ENCODE measurements at places on chromosomes 7 and 10.

DNA sequence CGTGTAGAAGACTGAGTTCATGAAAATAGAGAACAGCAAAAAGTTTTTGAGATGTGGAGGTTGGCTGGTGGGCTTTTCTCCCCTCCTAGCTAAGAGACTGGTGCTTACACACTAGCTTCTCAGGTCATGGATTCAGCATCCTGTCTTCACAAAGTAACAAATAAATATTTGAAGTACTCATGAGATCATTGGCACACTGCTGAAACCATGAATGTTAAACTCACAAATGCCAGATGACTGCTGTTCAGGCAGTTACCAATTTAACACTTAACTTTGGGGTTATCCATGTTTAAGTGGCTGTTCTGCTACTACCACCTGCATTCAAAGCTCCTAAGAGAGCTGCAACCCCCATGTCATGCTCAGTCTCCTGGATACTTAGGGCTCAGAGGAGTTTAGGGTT lies 119.0 kb upstream of the BET1 start:
- DNase-seq, result no peak

GRCh38 chr7:6221340-6222319 lies 50.8 kb downstream of the CYTH3 start:
- DNase-seq, result no peak

GRCh38 chr7:82305347-82306005 lies 138.1 kb downstream of the CACNA2D1 start:
- DNase-seq, result no peak

- DNase-seq, result no peak
Measured at GRCh38 chr7:147516391-147516790, 1074.2 kb upstream of the C7orf33 start.

GRCh38 chr10:26887611-26888215 lies 27.0 kb upstream of the ABI1 start:
- no peak for DNase-seq

- no peak for DNase-seq
Measured at GRCh38 chr10:24981161-24981710, 28.8 kb upstream of the PRTFDC1 start.

DNA sequence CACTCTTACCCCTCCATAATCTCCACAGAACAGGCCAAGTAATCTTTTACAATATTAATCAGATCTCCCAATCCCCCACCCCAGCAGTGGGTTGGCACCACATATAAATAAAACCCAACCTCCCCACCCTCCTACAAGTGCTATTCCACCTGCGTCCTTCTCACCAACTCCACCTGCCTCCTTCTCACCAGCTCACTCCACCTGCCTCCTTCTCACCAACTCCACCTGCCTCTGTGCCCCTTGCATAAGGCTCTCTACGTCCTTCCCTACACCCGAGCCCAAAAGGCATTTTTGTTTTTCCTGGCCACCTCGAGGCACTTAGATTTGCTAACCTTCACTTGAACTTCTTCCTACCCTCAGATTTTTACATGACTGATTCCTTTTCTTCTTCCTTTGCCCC lies 89.7 kb downstream of the ATE1 start:
- DNase-seq, result no peak

- DNase-seq, result no peak
Measured at GRCh38 chr7:122262246-122262645, 42.3 kb downstream of the FEZF1 start.

DNA sequence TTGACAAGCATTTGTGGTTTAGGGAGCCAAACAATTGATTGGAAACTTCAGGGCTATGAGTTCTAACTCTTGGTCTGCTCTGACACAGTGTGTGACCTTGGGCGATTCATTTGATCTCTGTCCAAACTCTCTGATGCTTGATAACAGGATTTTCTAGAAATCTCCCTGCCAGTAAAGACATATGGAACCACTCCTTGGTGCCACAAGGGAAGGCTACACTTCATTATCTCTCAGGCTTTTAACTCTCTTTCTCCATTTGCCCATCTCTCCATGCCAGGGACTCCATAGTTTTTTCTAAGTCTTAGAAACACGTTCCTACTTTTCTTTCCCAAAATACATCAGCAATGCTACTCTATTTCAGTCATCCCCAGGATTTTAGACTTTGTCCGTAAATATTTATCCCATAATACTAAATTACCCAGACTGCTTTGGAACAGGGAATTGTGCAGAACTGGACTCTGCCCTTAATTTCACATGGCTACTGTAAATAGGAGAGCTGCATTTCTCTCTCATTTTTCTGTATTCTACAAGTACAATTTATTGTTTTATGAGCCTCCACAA lies 488.2 kb downstream of the SUGCT start:
- DNase-seq, result no peak

- no peak for DNase-seq
Measured at GRCh38 chr10:114376523-114376922, 27.8 kb downstream of the AFAP1L2 start.

DNA sequence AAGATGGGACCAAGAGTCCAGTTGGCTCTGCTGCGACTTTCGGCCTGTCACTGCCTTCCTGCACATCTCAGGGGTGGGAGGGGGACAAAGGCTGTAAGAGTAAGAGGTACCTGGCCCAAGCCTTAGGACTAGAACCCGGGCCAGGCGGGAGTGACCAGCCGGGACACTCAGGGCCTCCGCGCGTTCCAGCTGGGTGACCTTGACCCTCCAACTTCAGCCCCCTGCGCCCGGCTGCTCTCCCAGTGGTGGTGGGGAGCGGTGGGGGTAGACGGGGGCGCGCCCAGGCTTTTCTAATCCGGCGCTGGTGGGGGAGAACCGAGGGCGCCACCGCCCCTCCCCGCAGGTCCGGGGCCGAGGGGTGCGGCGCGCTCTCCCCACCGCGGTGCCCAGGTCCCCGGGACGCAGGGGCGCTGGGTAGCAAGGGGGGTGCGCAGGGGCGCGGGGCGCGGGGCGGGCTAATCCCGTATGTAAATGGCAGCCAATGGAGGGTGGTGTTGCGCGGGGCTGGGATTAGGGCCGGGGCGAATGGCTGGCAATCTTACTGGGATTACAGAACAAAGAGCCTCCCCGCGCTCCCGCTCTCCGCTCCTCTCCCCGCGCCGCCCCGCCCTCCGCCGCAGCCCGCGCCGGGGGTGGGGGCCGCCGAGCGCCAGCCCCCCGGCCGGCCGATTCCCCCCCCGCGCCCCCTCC lies at the start of gene GTF2IRD1:
GTF2IRD1 (plus strand) TSS at position 585 of the 690 bp plus-strand sequence. CDS start 54,175 bp downstream, outside the sequence.
- DNase-seq, result peak; percentile 30

GRCh38 chr10:128083191-128083895 lies 42.9 kb downstream of the MKI67 start:
- DNase-seq, result no peak

GRCh38 chr10:35379226-35380137 lies 43.2 kb downstream of the CCNY start:
- DNase-seq, result no peak

DNA sequence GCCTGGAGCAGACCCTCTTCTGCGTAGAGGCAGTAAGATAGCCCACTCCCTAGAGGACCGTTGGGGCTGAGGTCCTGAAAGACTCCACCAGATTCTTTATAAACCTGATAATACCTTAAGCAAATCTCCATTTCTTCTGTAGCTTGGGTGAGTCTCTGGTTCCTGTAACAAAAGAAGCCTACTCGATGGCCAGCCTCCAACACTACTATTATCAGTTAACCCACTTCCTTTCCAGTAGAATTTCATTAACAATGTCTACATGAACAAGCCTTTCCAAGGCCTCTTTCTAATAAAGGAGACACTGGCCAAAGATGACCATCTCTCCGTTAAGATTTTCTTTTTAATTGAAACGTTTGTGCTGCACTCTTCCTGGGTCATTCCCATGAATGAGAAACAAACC lies 201.7 kb upstream of the KCTD7 start:
- DNase-seq, result no peak

- DNase-seq, result no peak
Measured at GRCh38 chr10:86267286-86268195, 99.1 kb downstream of the GRID1 start.

- no peak for DNase-seq
Measured at GRCh38 chr10:11527691-11528255, 83.7 kb downstream of the USP6NL start.

- DNase-seq, result no peak
Measured at GRCh38 chr10:62830679-62831078, 14.5 kb upstream of the EGR2 start.

DNA sequence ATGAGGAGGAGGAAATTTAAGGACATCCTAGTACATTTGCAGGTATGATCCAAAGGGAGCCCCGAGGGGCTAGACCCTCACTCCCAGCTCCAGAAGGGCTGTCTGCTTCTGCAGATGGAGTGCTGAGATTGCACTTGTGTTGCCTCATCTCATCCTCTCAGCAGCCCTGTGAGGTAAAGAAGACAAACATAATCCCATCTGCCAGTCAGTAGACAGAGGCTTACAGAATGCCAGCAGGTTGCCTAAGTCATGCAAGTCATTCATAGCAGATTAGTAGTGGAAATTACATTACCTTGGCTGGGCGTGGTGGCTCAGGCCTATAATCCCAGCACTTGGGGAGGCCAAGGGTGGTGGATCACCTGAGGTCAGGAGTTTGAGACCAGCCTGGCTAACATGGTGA lies 45.4 kb downstream of the BLVRA start:
- no peak for DNase-seq

DNA sequence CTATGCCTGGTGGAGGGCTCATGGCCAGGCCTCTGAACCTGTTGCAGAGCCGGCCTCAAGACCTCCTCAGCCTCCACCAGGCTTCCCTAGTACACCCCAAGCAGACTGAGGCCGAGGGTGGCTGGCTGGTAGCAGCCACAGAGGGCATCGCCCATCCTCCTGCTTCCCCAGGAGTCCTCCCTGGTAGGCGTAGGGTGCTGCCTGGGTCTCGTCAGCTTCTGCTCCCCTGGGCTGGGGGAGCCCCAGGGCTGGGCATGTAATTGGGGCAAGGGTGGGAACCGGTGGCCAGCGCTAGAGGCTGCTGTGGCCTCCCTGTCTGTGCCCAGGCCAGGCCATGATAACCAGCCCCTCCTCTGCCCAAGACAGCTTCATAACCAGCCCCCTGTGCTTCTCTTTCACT lies 32.6 kb downstream of the TBATA start:
- DNase-seq, result no peak

DNA sequence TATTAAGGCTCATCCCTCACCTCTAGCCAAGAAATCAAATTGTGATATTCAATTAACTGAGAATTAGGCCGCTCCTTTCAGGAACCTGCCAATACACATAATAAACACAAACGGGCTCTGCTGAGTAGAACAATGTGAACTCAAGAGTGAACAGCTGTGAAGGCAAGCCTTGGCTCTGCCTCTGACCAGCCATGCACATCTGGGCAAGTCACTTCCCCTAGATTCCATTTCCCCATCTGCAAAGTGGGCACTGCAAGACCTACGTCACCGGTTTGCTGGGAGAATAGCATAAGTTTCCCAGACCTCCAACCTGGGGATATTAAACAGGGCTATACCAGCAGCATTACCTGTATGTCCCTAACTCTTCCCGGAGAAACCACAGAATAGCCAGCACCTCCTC lies 355.2 kb downstream of the TNS3 start:
- DNase-seq, result no peak

Measured in activated CD4-positive, alpha-beta T cell treated with anti-CD3 and anti-CD28 coated beads for 1 hour (primary cell).